NCI-H1436 treated with DMSO at 0.1 percent for 48 hours (cell line): ENCODE measurements at places on chromosomes 12 and 14.

- DNase-seq, result no peak
Observed at GRCh38 chr12:98721204-98721702, 76.2 kb downstream of the APAF1 start.

GRCh38 chr14:79091381-79091963 lies 921.3 kb downstream of the NRXN3 start:
- DNase-seq, result no peak

DNA sequence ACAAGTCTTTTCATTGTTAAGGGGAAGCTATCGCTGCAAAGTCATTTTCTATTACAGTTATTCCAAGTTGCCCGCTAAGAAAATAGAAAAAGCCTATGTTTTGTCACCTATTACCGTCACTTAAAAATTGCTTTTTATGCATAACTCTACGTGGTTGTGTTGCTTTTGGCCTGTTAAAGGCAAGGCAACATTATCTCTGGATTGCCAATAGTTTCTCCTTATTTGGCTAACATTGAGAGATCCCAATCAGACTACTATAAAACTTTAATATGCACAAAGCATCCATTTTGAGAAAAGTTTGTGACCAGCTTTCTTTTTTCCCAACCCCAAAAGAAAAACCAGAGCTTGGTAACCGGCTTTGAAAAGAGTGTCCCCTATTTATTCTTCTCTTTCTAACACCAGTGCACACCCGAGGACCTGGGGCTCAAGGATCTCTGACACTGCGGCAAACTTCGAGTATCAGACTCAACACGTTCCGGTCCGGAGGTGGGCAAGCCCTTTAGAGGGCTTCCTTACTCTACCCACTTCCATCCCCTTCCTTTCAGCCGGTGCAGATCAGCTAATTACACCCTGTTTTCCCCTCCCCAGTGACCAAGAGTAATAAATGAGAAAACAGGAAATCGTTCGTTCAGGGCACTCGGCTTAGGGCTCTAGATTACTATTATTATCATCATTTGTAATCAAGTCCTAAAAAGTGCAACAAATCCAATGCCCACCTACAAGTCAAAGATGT lies 1.2 kb downstream of the PPP1R12A start:
- DNase-seq, result no peak

DNA sequence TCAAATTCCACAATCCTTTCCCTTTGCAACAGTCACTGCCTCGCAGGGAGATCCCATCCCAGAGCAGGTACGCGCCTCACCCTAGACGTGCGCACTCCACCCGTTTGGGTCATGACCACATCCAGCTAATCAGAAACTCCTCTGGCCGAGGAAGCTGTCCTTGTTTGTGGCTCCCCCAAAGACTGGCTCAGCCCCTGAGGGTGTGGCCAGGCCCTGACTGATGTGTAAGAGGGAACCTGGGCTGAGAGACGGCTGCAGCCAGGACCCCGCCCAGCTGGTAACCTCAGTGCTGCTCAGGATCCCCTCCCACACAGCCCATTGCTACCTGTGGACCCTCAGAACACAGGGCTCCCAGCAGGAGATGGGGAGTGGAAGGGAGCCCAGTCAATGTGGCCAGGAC lies 183.2 kb upstream of the SFSWAP start:
- no peak for DNase-seq

DNA sequence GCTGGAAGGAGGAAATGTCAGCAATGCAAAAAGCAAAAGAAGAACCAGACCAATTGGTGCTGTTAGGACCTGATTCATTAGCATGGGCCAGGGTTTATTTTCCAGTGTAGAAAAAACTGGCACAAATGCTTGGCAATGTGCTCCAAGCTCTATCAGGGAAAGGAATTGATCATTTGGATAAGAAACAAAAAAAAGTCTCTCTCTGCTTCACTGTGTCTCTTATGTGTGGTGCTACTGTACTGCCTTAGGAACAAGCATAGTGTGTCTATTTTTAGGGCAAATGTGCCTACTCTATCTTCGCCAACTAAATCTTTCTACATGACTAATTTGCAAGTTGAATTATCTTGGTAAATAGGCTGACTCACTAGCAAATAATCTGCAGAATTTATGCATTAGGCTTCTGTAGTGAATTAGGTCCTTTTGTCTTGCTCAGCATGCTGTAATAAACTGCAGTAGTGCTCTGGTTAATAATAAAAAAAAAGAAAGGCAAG lies 236.7 kb downstream of the MDGA2 start:
- DNase-seq, result no peak

GRCh38 chr14:106308839-106309389 lies 782.5 kb downstream of the TMEM121 start:
- no peak for DNase-seq

DNA sequence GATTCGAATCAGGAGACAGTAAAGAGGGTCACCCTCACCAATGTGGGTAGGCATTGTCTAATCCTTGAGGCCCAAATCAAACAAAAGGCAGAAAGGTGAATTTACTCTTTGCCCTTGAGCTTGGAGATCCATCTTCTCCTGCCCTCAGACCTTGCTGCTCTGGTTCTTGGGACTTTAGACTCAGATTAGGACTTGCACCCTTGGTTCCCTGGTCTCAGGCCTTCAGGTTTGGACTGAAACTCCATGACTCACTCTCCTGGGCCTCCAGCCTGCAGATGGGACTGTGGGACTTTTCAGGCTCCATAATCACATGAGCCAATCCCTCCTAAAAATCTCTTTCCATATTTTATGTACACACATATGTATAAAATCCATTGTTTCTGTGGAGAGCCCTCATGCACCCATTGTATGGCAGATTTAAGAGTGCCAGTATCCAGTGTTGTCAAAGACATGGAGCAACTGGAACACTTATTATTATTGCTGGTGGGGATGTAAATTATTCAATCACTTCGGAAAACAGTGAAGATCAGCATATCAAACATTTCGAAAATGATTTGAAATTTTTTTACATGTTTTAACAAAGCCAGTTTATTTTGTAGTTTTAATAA lies 48.7 kb downstream of the EID3 start:
- no peak for DNase-seq

- no peak for DNase-seq
Observed at GRCh38 chr12:10557329-10557728, 51.6 kb downstream of the EIF2S3B start.

DNA sequence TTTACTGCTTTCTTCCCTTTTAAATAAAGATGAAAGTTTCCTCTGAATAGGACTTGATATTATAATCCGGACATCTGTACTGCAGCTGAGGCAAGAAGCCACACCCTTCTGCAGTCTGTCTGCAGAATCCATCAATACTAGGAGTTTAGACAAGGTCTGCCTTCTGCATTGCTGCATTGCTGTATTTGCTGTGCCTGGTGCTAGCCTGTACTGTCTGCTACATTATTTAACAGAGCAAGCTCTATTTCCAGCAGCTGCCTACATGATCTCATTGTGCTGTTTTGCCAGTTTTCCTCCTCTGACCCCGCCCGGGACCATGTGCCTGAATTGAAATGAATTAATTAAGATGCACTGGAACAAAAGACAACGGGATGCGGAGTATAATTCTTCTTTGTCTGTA lies 1.7 kb downstream of the TUBA1A start:
- peak; percentile 41 for DNase-seq

DNA sequence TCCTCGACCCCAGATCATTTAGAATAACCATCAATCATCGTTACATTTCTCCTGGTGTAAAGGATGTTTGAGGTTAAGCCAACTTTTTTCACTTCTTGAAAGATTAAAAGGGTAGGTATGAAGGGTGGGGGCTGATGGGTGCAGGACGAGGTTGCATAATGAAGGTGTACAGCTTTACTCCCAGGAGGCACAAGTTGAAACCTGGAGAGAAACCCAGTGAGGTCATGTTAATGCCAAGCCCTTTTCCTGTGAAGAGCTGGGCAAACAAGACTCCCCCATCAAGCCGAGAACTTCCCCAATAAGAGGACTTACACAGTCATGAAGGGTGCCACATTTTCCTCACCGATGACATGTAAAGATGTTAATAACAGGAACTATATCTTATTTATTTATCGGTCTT lies 84.3 kb downstream of the FZD10 start:
- DNase-seq, result no peak

GRCh38 chr12:100794441-100795173 lies at the start of gene ANO4:
TSS of gene ANO4 (plus strand) at chr12:100794776. CDS start at chr12:100901786, 107,010 bp downstream.
- no peak for DNase-seq

DNA sequence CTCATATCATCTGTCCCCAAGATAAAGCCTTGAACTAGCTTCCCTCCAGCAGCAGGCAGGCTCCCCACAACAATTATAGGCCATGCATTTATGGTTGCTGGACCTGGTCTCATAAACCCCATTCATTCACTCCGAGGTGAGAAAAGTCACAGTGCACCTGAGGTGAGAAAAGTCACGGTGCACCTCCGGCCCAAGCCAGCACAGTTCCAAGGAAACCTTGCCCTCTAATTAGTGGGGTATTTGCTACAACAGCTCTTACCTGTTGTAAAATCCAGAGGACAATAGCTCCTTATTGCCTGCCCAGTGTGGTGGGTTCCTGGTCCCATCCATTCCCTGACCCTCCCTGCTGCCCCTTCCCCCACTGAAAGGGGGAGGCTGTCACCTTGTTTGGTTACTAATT lies 65.6 kb downstream of the FBXL14 start:
- no peak for DNase-seq

GRCh38 chr12:67797185-67797741 lies 148.7 kb downstream of the DYRK2 start:
- no peak for DNase-seq

DNA sequence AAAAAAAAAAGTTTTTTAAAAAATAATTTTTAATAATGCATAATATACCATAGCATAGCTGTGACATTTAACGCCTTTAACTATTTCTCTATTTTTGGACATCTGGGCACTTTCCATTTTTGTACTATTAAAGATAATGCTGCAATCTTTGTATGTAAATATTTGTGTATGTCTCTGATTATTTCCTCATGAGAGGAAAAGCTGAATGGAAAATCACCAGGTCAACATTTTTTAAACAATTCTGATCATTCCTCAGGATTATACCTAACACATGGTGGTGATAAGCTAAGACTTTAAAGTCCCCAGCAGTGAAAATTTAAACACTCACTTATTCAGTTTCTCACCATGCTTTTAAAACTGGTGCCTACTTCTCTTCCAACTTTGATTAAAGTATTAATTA lies 31.3 kb upstream of the NR1H4 start:
- no peak for DNase-seq

- no peak for DNase-seq
Observed at GRCh38 chr12:112798048-112798760, 6.7 kb downstream of the RPH3A start.

GRCh38 chr12:111664961-111665865 lies 20.5 kb downstream of the BRAP start:
- DNase-seq, result no peak

DNA sequence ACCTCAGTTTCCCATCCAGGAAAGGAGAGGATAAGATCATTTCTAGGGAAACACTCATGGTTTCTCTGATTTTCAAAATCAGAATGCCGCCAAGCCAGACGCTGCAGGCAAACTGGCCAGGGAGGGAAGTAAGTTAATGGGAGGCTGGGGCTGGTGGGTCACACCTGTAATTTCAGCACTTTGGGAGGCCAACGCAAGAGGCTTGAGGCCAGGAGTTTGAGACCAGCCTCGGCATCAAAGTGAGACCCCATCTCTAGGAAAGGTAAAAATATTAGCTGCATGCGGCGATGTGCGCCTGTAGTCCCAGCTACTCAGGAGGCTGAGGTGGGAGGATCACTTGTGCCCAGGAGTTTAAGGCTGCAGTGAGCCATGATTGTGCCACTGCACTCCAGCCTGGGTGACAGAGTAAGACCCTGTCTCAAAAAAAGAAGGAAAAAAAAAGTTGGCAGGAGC lies 587 bp downstream of the SELPLG start:
- DNase-seq, result no peak

GRCh38 chr12:116894913-116895312 lies 13.7 kb upstream of the HRK start:
- DNase-seq, result no peak

- no peak for DNase-seq
Observed at GRCh38 chr14:66490143-66491111, 4.3 kb downstream of the CCDC196 start.

DNA sequence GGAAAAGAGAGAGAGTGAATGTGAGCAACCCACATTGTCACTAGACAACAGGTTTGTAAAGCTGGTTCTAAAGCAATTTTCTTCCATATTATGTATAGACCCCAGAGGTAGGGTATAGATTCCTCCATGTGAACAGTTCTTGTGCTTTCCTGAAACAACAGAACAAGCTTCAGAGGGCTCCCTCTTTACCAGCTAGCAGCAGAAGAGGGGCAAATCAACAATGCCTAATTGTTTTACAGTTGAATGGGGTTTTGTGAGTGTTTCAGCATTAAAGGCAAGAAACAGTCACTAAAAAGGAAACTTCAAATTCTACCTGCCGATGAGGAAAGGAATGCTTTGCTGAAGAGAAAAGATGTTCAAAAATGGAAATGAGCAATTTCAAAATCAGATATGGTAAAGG lies 341.2 kb upstream of the KITLG start:
- no peak for DNase-seq

DNA sequence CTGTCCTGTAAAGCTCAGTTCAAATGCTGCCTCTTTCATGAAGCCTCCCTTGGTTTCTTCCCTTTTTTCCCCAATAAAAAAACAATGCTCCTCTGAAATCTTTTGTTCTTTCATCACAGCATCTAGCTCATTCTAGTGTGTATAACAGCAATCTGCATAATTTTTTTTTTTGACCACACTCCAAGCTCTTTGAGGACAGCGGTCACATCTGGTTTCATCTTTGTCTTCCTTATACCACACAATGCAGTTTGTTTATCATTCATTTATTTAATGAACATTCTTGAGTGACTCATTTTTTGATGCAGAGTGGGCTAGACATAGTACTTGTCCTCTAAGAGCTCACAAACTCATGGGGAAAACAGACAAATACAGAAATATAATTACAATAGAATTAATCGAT lies 7.3 kb downstream of the GNG2 start:
- DNase-seq, result no peak

GRCh38 chr12:46958599-46959290 lies 120.7 kb upstream of the PCED1B start:
- DNase-seq, result no peak

GRCh38 chr12:31586728-31587127 lies 4.2 kb downstream of the DENND5B start:
- DNase-seq, result no peak

- DNase-seq, result no peak
Observed at GRCh38 chr12:75271576-75271975, 58.5 kb downstream of the CAPS2 start.

DNA sequence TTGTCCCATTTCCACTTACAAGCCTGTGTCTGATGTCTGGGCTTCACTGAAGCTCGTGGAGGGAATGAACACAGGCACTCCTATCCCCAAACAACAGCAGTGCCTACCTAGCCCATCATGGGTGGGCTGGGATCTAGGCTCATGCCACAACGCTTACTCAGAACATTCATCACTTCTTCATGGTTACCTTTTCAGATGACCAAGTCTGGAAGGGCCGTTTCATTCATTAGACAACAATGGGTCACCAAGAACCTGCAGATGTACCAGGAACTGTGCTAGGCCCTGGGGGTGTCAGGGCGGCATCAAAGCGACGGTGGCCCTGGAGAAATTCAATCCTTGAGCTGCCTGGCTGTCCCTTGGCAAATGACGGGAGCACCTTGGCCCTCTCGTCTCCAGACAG lies 64.9 kb upstream of the FZD10 start:
- DNase-seq, result no peak

GRCh38 chr12:120739821-120740613 lies 14.4 kb downstream of the ACADS start:
- no peak for DNase-seq
